Midbrain (tissue), 1 donor: ENCODE measurements at places on chromosomes 16 and 17.

DNA sequence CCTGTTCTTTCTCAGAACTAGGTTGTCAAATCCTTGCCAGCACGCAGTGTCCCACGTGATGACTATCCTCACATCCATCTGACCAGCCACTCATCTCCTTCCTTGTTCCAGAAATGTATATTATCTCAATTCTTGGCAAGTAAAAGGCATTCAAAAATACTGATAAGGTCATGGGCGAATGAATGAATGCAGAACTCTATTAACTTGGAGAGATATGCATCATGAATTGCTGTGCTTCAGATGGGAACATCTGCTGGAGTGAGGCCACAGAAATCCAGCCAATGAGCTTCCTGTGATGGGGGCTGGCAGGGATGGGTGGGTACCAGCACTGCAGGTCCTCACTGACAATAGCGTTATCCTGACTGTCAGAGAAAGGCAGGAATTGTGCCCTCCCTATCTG lies 19.0 kb downstream of the FAHD1 start:
- DNase-seq = no peak

DNA sequence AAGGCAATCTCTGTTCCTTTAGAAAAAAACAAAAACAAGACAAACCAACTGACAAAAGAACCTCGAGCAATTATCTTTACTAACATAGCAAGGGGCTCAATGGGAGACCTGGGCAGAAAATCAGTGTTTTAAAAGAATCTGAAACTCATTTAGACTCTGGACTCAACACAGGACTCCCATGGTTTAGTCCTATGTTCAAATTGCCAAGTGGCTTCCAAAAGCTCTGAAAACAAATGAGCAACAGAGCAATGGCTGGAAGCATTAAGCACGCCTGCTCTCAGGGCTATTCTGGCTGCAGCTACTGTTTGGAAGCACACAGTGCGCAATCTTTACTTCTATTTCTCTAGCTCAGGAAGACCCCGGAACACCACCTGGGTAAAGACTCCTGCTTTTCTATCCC lies 162.0 kb downstream of the AATF start:
- peak; percentile 42 for DNase-seq

DNA sequence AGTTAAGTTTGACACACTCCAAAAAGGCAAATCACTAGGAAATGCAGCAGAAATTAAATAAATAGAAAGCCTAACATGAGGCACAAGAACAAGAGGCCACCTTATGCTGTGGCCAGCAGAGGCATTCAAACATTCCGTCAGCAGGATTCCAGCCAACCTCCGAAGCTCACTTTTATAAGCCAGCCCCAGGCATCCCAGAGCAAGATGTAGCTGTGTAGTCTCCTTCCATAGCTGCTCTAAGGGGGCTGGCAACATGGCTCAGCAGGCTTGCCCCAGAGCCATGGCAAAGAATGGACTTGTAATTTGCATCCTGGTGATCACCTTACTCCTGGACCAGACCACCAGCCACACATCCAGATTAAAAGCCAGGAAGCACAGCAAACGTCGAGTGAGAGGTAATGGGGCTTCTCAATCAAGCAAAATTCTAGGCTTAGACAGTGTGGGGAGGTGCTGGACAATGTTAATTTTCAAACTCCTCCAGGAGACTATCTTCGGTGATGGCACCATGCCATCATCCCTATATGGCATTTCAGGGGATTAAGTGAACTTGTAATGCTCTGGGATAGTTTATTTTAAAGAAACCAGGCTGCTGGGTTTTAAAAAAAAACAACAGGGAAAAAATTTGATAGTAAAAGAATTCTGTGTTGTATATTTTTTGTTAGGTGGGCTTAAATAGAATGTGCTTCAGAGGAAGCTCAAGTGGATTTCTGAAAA lies at the start of gene CLEC3A:
Gene CLEC3A (plus strand): TSS at position 202 of the 714 bp plus-strand sequence. CDS start 79 bp downstream, at position 281.
- DNase-seq = no peak

GRCh38 chr16:50674831-50675230 lies 6.3 kb downstream of the SNX20 start:
- DNase-seq = no peak

GRCh38 chr17:37399265-37399803 lies 7.3 kb downstream of the ACACA start:
- no peak for DNase-seq

- DNase-seq = no peak
Measured at GRCh38 chr16:19525385-19525723, 1.6 kb downstream of the CCP110 start.
